ENCODE measurements at places on chromosomes 1 and 21. TPM values are rescaled to one million over a fixed set of nuclear protein-coding genes. Genes with fewer than 3 reads are reported as not detected.

- no peak for DNase-seq
Measured at GRCh38 chr21:43274022-43274945, 105.5 kb downstream of the CRYAA start.

- peak; percentile 55 for DNase-seq
Measured at GRCh38 chr1:211476200-211476849, 15.6 kb downstream of the RD3 start.

PODN gene
- not detected for total RNA-seq

GRCh38 chr1:12052008-12052573 lies 11.0 kb upstream of the TNFRSF8 start:
- peak; percentile 86 for DNase-seq

Measured in RPMI7951 (cell line).